ENCODE measurements at places on chromosomes 3 and 15.
A peak's percentile ranks its signal among the peaks of the same experiment; 100 is the strongest.

DNA sequence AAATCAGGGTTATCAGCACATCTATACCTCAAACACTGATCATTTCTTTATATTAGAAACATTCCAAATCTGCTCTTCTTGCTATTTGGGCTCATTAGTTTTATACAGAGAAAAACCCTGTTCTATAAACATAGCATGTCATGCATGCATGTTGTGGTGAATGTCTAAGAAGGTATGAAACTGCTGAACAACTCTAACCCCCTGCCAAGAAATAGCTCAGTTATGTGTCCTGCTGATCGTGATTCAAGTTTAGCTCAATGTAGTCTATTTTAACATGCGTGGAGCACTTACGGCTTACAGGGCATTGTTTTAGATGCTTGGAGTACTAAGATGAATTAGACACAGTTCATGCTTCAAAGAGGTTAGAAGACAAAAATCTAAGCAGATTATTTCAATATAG lies 35.8 kb downstream of the MYH15 start:
- no peak for DNase-seq

DNA sequence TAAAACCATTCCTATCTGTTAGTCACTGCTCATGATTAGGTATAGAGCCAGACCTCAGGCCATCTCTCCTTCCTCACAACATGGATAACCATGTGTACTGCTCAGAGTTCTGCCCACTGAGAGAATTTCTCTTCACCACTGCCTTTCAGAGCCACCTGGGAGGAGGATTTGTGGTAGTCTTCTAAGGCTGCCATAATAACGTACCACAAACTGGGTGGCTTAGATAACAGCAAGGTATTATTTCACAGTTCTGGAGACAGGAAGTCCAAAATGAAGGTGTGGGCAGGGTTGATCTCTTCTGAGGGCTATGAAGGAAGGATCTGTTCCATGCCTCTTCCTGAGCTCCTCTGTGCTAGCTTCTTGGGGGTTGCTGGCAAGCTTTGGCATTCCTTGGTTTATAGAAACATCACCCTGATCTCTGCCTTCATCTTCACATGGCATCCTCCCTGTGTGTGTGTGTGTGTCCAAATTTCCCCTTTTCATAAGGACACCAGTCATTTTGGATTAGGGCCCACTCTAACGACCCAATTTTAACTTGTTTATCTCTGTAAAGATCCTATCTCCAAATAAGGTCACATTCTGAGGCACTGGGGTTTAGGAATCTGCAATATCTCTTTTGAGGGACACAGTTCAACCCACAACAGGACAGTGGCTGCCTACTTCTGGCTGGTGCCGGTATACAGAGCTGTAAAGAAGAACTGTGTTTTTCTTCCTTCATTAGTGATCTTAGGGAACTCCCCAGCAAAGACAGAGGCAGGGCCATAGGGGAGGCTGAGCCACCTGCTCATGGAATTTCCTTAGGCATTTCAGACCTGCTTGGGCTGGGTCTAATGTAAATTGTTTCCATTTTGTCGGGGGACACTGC lies 42.1 kb upstream of the NOX5 start:
- DNase-seq: no peak

DNA sequence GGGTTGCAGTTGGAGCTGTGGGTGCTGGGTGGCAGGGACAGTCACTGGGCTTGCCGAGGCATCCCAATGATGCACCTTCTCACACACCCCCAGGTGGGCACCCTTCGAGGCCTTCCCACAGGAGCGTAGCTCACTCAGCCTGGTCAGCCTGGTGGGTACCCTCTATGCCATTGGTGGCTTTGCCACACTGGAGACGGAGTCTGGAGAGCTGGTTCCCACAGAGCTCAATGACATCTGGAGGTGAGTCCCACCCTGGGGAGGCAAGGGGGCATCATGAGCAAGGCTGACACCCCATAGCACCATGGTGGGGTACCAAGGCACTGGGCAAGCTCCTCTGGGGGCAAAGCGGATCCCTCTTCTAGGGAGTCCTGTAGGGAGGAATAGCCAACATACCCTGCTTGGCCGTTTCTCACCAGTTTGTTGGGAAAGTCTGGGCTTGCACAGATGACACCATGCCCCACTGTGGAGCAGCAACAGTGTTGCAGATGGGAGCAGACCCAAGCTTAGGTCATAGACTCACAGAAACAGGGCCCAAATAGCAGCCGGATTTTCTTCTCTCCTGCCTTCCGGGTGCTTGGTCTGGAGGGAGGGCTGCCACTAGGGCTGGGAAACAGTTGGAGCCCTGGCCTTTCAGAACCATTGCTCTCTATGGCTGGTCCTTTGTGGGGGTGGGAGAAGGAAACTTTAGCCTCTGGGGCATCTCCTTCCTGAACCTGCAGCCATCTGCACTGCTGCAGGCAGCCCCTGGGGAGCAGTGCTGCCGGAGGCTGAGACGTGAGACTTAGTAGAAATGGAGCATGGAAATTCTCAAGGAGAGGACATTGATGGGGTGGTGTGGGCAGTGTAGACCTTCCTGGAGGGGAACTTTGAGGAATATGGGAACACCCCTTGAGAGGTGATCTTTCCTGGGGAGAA lies 5.7 kb downstream of the KLHL40 start:
- no peak for DNase-seq

DNA sequence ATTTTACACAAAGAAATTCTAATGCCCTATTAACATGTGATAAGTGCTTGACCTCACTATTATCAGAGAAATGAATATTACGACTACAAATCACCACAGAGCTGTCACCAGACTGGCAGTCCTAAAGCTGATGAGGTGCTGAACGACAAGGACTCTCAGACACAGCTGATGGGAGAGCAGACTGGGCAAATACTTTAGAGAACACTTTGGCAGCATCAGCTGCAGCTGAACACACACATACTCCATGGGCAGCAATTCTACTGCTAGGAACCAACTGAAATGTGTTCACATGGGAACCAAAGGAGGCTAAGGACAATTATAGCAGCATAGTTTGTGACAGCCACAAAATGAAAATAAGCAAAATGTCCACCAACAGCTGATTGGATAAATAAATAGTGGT lies 45.5 kb downstream of the SUSD5 start:
- no peak for DNase-seq

- DNase-seq: no peak
Measured at GRCh38 chr3:126117212-126117611, 33.3 kb upstream of the SLC41A3 start.

- DNase-seq: no peak
Measured at GRCh38 chr3:139340784-139341183, 3.0 kb upstream of the MRPS22 start.

GRCh38 chr15:70045045-70045444 lies 52.7 kb downstream of the TLE3 start:
- no peak for DNase-seq

DNA sequence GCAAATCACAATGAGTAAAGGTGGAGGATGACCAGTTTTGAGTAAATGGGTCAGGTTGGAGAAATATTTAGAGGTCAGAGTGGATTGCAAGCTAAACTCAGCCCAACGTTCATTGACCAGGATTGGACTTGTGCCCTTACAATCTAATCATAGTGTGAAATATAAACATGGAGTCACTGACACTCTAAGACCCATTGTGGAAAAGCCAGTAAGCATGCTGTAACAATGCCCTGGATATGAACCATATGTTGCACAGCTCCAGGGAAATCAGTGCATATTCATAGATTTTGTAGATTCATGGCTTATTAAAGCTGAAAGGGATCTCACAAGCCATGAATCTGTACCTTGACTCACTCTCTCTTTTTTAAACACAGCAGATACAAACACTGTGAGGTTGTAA lies 660.2 kb upstream of the LMCD1 start:
- no peak for DNase-seq

DNA sequence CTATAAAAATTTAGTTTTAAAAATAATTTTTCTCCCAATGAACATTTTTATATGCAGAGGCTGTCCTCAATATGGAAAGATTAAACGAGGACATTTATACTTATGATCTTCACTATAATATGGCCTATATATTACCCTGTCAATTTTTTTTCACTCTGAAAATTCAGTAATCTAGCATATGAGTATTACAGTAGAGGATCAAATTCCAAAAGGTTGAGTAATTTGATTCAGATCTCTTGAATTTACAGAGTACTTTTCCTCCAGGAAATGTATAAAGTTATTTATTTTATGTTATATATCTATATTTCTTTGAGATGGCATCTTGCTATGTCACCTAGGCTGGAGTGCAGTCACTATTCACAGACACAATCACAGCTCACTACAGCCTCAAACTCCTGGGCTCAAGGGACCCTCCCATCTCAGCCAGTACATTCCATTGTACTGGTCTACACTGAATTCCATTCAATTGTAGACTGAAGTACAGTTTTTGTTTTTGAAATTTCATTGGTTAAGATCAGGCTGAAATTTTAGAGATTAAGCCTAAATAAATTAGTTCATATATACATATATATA lies 16.3 kb upstream of the TRPM7 start:
- no peak for DNase-seq

GRCh38 chr15:41797201-41797944 lies 23.1 kb downstream of the MAPKBP1 start:
- DNase-seq: no peak

- DNase-seq: peak; percentile 23
Measured at GRCh38 chr3:149494022-149494758, 19.7 kb downstream of the TM4SF4 start.

DNA sequence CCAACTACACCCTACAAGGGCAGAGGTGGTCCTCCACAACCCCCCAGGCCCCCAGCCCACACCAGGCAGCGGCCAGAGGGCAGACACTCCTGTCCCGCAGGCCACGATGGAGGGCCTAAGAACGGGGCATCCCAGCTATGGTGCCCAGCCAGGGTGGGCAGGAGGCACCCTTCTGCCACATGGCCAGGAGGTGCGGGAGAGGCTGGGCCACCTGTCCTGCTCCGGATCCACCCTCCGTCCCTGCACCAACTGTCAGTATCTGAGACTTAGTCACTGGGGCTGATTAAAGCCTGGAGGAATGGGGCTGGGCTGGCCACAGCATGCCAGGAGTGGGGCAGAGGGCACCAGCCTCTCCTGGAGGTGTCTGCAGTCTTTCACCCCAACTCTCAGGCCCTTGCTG lies 37.9 kb downstream of the TNK2 start:
- no peak for DNase-seq

DNA sequence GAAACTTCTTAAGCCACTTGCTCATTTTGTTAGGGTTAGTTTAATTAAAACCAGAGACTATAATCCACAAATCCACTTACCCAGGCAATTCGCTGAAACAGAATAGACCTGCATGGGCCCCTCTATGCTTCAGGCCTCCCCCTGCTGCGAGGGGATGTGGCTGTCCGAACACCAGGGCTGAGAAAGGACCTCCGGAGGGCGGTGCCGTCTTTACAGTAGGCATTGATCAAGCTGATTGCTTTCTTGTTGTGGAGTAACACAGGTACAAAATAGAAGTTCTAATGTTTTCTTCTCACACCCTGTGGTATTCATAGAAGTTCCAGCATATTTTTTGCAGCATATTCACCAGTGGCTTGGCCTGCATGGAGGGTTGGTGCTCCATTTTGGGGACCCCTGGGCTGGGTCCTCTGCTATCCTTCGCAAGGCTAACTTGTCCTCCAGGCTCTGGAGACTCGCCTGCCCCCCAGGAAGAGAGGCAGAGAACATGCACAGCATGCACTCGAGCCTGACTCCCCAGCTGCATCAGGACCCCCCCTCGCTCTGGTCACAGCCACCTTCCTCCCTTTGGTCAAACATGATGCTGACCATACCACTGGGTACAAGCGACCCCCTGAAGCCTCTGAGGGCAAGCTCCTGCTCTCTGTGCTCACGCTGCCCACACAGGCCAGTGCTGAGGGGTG lies 55.3 kb downstream of the TPRA1 start:
- DNase-seq: no peak

DNA sequence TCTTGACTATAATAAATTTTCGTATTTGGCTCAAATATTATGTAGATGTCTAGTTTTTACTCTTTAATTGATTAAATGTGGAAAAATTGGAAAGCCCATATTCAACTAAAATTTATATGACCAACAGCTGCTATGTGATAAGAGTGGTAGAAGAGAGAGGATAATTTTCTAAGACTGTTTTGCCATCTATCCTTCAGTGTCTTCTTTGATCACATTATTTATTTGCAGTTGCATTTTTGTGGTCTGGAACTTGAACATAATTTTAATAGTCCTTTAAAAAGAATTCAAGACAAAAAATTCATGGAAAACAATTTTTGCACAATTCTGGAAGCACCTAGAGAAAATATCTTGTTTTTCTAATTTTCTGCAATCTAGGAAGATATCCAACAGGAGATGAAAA lies 213.3 kb upstream of the THBS1 start:
- DNase-seq: no peak

GRCh38 chr3:155194973-155195957 lies 98.2 kb downstream of the STRIT1 start:
- DNase-seq: no peak

GRCh38 chr3:132268956-132269355 lies 48.3 kb upstream of the ACP3 start:
- DNase-seq: no peak

DNA sequence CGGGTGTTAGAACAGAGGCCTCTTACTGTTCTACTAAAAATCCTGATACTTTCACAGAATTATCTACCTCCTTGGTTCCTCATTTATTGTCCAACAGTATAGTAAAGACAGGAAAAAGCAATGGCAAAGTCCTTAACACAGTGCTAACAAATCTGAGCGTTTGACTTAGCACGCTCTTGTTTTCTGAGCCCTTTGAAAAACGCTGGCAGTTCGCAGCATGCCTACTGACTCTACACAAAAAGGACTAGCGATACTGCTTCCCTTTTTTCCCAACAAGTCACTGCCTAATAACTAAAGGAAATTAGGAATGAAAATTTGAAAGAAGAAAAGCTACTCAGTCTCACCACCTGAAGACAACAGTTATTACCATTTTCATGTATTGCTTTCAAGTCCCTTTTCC lies 34.8 kb upstream of the CEMIP start:
- DNase-seq: no peak

GRCh38 chr3:31728403-31728802 lies 195.7 kb downstream of the STT3B start:
- no peak for DNase-seq

DNA sequence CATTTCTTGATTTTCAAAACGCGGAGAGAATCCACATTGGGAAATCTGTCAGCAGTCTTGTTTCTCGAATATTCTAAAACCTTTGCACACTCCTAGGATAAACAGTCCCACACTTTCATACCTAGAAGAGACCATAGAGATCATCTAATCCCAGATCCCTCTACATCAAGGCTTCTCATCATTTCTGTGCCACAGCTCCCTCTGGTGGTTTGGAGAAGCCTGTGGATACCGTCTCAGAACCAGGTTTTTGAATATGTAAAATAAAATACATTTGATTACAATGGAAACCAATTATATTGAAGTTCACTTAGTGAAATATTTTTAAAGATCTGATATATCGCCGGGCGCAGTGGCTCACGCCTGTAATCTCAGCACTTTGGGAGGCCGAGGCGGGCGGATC lies 211.9 kb upstream of the GOLGA6L4 start:
- peak; percentile 16 for DNase-seq

All from stimulated activated CD4-positive, alpha-beta T cell treated with anti-CD3 and anti-CD28 coated beads, Interleukin-4, amount 100 ng/mL, for 48 hours (primary cell).